Forelimb muscle (tissue), 1 donor: ENCODE measurements at places on chromosomes 3 and 15. TPM values are rescaled to one million over a fixed set of nuclear protein-coding genes. Genes with fewer than 3 reads are reported as not detected.
A peak's percentile ranks its signal among the peaks of the same experiment; 100 is the strongest.

The CCDC80 gene
- 67.9 TPM for polyA plus RNA-seq

The FOXL2 gene
- polyA plus RNA-seq = not detected

The TTC21A gene
- 4.3 TPM for polyA plus RNA-seq

The A4GNT gene
- polyA plus RNA-seq = not detected

The PLOD2 gene
- polyA plus RNA-seq = 11.8 TPM

The HRG gene
- polyA plus RNA-seq = not detected

The ZNF609 gene
- polyA plus RNA-seq = 14.9 TPM

The DPPA2 gene
- polyA plus RNA-seq = not detected

The GPR149 gene
- polyA plus RNA-seq = 0.10 TPM

The CRABP1 gene
- polyA plus RNA-seq = 29.2 TPM

The STRC gene
- polyA plus RNA-seq = 0.90 TPM

DNA sequence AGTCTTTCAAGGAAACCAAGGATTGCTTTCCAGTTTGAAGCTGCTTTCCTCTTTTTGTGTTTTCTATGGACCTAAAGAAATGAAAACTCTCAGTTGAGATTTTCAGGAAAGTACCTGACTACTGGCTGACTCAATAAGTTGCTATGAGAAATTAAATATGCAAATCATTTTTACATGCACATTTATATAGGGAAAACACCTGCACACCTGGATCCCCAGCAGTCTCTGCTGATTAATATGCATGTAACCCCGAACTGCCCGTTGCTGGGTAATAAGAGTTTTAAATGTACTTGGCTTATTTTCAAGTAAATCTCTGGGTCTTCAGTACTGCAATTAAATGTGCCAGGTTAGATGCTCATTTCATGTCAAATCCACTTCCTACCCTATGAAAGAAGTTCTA lies 77.2 kb downstream of the KBTBD8 start:
- DNase-seq = no peak

DNA sequence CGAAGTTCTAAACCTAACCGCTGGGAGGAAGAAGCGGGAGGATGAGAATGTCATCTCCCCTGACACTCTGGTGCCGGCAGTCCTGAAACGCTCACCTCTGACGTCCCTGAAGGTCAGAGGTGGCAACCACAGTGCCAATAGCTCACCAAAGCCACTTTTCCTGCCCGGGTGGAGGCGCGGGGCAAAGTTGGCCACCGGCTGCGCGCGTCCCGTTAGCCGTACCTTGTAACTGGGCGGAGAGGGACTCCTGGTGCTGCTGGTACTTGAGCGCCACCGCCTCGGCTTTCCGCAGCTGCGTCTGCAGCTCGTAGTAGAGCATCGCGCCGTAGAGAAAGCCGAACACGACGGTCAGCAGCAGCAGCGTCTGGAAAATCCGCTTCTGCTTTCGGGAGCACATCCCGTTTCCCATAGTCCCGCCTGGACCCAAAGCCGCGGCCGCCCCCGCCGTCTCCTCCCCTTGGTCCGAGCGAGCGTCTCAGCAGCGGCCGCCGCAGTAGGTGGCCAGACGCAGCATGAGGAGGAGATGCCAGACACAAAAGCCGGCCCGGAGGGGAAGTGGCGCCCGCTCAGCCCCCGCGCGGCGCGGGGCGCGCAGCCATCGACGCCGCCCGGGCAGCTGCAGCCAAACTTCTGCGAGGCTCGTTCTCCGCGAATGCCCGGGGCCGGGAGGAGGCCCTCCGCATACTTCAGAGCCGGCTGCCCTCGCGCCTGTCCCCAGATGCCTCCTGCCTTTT lies 680 bp downstream of the GOLIM4 start:
- DNase-seq = no peak

GRCh38 chr15:78055919-78056713 lies 21.4 kb downstream of the TBC1D2B start:
- DNase-seq = no peak

DNA sequence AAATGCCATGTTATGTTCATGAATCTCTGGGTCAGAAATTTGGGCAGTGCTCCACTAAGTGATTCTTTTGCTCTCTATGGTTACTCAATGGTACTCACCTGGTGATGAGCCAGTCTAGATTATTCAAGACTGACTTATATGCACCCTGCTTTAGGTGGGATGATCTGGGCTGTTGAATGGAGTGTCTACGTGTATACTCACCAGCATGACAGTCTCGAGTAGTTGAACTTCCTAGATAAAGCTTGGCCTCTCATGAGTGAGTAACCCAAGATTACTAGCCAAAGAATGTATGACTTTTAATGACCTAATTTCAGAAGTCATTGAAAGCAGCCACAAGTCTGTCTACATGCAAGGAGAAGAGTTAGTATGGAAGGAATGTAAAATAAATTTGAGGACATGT lies 77.5 kb upstream of the CADM2 start:
- DNase-seq = no peak

DNA sequence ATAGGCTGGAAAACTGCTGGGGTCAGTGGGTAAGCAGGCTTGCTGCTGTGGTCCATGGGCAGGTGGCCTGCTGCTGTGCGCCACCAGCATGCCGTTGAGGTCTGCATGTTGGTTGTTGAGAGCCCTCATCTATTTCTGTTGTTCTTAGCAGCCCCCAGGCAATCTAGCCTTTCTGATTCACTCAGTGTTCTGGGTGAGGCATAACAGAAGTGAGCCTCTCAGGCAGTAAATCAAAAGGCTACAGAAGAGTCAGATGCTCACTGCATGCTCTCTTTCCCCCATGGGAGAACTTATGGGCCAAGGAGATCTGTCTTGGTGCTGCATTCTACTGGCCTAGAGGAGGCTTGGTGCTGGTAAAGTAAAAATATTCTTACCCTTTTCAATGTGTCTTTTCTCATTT lies 67.8 kb upstream of the ATP10A start:
- no peak for DNase-seq

DNA sequence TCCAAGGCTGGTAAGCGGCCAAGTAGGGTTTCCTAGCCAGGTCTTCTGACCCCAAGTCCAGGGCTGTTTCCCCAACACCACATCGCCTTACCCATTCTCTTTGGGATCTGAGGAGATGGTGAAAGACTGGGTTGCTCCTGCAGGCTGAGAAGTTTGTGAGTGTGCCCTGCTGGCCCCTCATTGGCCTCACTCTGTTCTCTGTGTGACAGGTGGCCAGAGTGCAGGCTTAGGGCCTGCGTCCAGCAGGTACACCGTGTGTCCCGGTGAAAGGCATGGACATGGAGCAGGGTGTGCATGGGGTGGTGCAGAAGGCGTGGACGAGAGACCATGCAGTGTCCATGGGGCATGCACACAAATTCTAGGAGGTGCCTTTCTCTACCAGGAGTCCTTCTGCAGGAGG lies 91.3 kb downstream of the DGKG start:
- DNase-seq = no peak

GRCh38 chr3:173410436-173410835 lies 12.9 kb downstream of the NLGN1 start:
- no peak for DNase-seq

DNA sequence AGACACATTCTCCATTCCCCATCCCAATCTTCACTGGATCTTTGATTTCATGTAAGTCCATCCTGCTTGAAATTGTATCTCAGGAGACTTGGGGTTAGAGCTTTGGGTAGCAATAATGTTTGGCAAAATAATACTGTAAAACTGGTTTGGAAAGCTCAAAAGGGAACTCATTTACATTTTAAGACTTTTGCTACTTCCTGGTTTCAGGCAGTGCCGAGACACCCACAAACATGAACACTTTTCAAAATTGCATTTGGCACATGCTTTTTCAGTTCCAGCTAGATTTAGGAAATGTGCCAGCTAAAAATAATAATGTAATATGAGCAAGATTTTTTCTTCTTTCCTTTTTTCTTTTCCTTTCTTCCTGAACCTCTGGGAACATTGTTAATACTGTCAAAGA lies 145.7 kb upstream of the CBLB start:
- DNase-seq = no peak

- no peak for DNase-seq
Observed at GRCh38 chr15:57662802-57663201, 43.7 kb upstream of the POLR2M start.

DNA sequence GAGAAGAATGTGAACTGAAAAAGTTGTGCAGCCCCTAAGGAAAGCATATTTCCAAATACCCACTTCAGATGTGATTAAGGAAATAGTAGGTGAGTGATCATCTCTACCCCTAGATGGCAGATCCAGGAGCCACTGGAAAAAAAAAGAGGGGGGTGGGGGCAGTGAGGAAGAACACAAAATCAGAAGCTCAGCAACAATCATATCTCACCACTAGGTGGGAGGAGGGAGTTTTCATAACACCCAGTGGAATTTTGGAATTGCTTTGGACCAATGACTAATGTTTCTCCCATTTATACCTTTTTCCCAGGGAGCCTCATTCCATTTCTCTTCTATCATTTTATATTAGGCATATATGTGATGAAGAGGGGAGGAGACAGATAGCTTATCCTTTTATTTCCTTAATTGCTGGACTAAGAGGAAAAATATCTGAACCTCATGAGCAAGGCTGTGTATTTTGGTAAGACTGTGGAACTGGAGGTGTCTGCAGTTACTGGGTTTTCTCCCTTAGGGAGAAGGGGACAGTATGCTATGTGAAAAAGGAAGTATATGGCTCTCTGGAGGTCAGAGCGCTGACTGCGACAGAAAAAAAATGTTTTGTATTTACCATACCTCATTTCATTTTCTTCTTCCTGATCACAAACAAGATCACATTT lies 363.4 kb downstream of the GAP43 start:
- no peak for DNase-seq

- DNase-seq = peak; percentile 20
Observed at GRCh38 chr3:68045976-68046375, 391.6 kb upstream of the SUCLG2 start.

- DNase-seq = no peak
Observed at GRCh38 chr15:31391687-31392671, 65.3 kb downstream of the KLF13 start.

DNA sequence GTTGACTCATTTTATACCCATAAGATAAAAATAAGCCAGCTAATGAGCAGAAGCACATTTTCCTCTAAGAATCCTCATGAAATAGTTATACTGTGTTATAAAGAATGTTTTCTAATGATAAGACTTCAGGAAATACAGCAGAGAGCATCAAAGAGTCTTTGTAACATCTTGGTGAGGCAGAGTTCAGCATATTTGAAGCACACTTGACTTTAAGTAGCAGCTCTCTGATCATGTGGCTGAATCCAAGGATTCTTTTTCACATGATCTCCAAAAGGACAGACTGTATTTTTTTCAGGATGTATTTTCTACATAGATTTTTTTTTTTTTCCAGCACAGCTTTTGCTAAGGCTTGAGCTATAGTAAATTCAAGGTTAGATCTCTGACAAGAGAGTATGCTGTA lies 195.1 kb downstream of the SI start:
- no peak for DNase-seq

GRCh38 chr15:69513986-69514385 lies 61.4 kb downstream of the RPLP1 start:
- no peak for DNase-seq

DNA sequence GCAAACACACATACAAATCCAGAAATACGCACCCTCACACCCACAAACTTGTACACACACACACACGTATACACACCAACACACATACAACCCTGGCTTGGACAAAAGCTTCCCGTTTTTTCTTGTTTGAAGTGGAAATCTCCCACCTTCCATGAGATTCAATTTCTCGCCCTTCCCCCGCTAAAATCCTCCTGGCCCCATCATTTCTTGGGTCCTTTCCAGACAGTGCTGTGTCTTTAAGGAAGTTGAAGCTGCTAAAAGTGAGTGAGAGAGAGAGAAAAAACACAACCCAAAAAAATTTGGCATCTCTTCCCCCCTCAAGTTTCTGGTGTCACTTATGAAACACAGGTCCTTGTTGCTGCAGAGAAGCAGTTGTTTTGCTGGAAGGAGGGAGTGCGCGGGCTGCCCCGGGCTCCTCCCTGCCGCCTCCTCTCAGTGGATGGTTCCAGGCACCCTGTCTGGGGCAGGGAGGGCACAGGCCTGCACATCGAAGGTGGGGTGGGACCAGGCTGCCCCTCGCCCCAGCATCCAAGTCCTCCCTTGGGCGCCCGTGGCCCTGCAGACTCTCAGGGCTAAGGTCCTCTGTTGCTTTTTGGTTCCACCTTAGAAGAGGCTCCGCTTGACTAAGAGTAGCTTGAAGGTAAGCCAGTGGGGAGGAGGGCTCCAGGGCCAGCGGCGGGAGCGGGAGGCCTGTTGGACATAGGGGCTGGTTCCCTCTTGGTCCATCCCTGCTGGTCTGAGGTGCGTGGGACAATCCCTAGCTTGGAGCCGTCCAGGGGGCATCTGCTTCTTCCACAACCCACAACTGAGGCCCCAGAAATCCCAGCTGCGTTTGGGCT lies at the start of gene ISLR:
ISLR (plus strand) TSS at position 331 of the 839 bp plus-strand sequence. CDS start 1,149 bp downstream, outside the sequence.
- peak; percentile 95 for DNase-seq

DNA sequence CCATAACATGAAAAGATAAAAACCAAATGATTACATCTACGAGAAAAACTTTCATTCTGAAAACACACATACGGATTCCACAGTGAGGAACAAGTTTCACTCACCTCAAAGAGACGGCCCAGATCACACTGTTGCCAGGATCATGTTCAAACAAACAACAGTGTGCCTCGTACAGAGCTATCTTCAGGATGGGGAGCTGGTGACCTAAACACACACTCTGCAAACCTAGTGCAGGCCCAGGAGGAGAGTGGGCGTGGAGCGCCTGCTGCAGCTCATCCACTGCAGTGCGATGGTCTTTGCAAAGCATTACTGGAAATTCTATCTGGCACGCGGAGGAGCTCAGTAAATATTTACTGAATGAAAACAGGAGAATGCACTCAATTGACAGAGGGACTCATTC lies 38.5 kb downstream of the TAMM41 start:
- no peak for DNase-seq
